Kidney epithelial cell (primary cell): ENCODE measurements at places on chromosomes 7 and 10. TPM values are rescaled to one million over a fixed set of nuclear protein-coding genes. Genes with fewer than 3 reads are reported as not detected.

Gene MLXIPL
- 0.04 and 0.14 TPM in 2 replicates for total RNA-seq

Gene C7orf33
- not detected in 2 replicates for total RNA-seq

Gene LIPN
- not detected in 2 replicates for total RNA-seq

Gene KCNH2
- 2.1 and 4.1 TPM in 2 replicates for total RNA-seq

Gene SPDYE11
- not detected in 2 replicates for total RNA-seq

Gene TMEM229A
- not detected in 2 replicates for total RNA-seq

Gene SPDYE1
- total RNA-seq: not detected in 2 replicates

Gene CCT6A
- total RNA-seq: 171 and 236 TPM in 2 replicates

Gene INTS1
- total RNA-seq: 84.3 and 109 TPM in 2 replicates

Gene HOXA3
- 17.3 and 26.4 TPM in 2 replicates for total RNA-seq

Gene PRR15
- total RNA-seq: 16.2 and 21.4 TPM in 2 replicates

Gene DUSP5
- 88.4 and 103 TPM in 2 replicates for total RNA-seq

Gene GPR15LG
- not detected in 2 replicates for total RNA-seq

Gene SEMA3D
- 0.50 and 0.62 TPM in 2 replicates for total RNA-seq
